ENCODE measurements at places on chromosomes 11 and 22. TPM values are rescaled to one million over a fixed set of nuclear protein-coding genes. Genes with fewer than 3 reads are reported as not detected.

- peak; percentile 87 for DNase-seq
These were observed 66.2 kb upstream of the ZC3H12C start for GRCh38 chr11:110026858-110027626.

- no peak for DNase-seq
These were observed 27.4 kb downstream of the RCN1 start for GRCh38 chr11:32118025-32118974.

DNA sequence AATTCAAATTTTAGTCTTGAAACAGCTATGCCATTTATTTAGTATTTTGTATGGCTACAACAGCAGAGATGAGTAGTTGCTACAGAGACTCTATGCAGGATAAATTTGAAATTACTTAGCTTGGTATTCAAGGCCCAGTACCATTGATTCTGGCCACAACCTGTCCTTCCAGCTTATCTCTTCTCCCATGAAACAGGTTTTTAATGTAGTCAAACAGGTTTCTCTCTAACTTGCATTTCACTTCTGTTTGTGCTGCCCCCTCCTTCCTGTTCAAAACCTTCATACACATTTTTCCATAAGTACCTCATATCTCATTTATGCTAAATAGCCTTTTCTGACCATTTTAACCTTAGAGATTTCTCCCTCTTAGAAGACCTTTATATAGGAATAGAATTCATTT, 3.3 kb downstream of the USP47 start:
- no peak for DNase-seq

DNA sequence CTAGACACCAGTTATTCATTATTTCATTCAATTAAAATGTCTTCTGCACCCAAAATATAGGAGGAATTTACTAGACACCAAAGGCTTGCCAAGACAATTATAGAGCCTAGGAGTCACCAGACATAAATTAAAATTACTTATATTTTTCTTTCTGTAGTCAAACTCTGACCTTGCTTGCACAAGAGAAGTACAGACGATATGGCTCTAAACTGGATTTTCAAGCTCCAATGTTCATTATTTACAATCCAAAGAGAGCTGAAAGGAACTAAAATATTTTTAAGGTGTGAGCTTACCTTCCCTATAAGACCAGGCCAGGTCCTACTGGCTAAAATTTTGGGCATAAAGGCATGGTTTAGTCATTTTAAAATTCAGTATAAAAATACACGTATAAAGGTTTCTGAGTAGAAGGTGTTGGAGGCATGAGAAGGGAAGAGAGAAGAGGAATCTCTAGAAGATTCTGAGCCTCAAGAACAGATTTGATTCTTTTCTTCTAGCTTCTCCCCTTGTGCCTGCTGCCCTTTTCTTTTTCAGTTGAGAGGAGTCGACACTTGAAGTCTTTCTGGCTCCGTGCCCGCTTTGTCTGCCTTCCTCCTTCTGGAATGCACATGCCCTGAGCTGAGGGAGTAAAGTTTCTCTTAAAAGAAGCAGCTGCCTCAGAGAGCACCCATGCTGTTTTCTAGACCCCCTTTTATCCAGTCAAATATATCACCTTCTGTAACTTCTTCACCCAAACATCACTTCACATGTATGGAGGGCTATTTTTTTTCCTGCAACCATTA, 13.5 kb downstream of the C11orf97 start:
- DNase-seq: no peak

SMDT1 gene
- 79.0 TPM for polyA plus RNA-seq

DNA sequence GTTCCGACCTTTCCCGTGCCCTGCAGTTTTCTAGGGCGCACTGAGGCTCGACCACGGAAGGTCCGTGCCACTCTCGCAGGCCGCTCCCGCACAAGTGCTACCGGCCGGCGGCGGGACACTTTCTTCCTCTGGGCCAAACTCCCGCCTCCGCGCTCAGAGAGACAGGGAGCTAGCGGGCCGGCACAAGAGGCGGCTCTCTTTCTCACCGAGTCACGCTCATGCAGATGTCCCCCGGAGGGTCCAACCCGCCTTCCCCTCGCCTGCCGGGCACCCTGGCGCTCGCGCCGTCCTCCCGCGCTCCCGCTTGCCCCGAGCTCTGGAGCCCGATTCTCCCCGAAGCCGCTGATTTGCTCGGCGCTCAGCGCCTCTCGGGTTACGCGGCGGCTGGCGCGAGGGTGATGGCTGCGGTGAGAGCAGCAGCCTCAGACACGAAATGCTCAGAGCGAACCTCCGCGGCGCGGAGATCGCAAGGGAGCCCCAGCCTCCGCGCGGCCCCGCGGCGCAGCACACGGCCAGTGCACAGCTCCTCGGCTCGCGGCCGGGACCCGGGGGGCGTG, 1.0 kb downstream of the LMO1 start:
- peak; percentile 69 for DNase-seq

PPP2R1B gene
- 8.2 TPM for polyA plus RNA-seq

- DNase-seq: no peak
These were observed 16.1 kb downstream of the MYRF start for GRCh38 chr11:61768376-61769076.

GRCh38 chr11:16997624-16998023, 16.6 kb downstream of the PLEKHA7 start:
- no peak for DNase-seq

DNA sequence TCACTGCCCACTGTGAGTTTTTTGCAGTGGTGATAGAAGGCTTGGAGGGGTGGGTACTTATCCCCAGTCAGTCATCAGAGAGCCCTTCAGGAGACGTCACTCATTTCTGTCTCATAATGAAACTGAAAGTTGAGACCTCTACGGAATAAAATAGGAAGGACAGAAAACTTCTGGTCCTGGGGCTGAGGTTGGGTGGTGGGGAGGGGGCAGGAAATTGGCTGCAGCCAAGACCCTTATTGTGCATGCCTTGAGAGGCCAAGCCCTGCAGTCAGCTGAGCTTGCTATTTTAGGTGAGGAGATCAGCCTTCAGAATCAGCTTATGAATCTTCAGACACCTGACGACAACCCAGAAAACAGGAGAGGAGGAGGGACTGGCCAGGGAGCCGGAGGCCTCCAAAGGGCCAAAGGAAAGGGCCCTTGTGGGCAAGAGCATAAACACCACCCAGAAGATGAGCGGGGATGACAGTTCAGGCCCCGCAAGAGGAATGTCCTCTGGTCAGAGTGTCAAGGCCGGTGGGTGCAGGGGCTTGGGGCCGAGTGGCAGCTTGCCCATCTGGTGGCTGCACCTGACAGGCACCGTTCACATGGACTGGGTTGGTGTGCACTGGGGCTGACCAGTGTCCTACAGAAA, 17.9 kb upstream of the ADA2 start:
- DNase-seq: peak; percentile 73

ROBO3 gene
- polyA plus RNA-seq: 7.4 TPM

DNA sequence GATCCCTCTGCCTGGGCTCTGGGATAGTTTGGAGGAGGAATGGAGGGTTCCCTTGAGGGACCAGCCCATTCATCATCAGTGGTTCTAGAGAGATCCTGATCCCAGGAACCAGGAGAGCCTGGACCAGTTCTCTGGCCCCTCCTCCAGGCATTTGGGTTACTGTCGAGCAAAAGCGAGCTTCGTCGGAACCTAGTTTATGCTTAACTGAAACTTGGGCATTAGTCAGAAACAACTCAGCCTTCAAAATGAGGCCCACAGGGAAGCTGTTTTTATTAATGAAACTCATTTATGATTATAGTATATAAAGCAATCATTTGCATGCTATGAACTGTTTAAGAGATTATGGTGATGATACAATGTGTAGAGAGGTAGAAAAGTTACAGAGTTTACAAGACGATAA, 61.4 kb downstream of the LIF start:
- DNase-seq: no peak
